ENCODE measurements at places on chromosomes 3 and 15.
A peak's percentile ranks its signal among the peaks of the same experiment; 100 is the strongest.

DNA sequence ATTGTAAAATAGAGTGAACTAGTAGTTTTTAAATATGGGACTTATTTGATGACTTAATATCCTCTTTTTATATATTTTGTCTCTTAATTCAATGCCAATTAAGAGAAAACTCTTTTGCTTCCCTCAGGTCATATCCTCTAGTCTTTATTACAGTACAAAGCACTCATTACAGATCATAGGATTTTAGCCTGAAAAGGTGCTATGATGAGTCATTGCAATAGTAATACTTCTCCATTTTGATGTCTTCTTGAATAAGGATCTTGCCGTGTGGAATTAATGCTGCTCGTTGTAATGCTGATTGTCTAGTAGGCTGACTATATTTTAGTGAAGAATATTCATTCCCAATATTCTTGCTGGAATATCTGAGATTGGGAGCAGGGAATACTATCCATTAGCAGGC, 612.2 kb upstream of the GOLIM4 start:
- no peak for DNase-seq

- DNase-seq, result no peak
These were observed 121.8 kb downstream of the CTNNB1 start for GRCh38 chr3:41320953-41321641.

DNA sequence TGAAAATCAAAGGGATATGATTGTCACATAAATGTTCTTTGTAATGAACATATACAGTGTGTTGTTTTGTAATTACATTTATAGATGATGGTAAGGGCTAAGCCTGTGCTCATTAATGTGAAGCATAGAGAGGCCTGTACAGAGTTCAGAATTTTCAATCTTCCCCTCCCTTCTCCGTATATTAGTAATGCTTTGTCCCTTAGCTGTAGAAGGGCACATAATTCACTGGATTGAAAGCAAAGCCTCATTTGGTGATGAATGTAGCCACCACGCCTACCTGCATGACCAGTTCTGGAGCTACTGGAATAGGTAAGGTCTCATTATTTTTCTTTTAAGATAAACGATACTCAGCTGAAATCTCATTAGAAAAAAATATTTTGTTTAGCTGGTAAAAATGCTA, 130.2 kb downstream of the CDIN1 start:
- no peak for DNase-seq

DNA sequence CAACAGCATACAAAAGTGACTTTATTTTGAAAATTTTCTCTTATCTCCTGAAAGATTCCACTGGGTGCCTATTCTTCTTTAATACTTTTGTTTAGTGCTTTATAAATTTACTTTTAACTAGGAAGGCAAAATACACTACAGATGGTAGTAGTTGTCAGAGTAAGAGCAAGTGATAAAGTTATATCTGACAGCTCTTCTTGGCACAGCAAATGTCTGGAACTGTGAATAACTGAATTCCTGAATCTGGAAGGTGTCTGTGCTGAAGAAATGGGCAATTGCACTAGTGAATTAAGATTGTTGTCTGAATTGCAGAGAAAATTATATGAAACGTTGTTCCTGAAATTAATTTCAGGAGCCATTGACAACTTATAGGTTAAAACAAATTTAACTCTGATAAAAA, 213.8 kb upstream of the CBLB start:
- DNase-seq, result no peak

DNA sequence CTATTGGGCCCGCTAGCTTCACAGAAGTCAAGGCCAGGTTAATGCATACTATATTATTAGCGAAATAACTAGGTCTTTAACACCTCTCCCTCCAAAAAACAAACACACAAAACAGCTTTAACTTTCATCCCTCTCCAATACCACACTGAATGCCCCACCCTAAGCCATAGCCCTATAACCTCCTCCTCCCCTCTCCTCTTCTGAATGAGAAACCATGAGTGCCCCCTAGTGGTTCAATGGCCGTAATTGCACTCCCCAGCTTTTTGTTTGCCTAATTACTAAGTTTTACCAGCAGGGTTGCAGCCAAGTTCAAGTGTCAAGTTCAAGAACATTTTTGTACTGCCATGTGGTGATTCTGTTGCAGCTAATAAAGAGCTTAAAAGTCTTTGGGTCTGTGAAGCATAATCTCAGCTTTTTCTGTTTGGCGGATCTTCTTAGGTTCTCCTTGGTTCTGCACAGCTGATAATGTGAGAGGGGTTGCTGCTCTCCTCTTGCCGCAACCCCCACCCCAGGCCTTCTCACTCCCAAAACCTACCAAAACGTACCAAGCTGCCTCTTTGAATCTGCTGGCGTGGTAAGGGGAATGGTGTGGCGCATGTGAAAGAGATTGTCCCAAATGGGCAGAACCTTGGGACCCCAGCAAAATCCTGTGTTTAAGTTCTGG, 57.9 kb downstream of the RPL22L1 start:
- DNase-seq, result peak; percentile 95

DNA sequence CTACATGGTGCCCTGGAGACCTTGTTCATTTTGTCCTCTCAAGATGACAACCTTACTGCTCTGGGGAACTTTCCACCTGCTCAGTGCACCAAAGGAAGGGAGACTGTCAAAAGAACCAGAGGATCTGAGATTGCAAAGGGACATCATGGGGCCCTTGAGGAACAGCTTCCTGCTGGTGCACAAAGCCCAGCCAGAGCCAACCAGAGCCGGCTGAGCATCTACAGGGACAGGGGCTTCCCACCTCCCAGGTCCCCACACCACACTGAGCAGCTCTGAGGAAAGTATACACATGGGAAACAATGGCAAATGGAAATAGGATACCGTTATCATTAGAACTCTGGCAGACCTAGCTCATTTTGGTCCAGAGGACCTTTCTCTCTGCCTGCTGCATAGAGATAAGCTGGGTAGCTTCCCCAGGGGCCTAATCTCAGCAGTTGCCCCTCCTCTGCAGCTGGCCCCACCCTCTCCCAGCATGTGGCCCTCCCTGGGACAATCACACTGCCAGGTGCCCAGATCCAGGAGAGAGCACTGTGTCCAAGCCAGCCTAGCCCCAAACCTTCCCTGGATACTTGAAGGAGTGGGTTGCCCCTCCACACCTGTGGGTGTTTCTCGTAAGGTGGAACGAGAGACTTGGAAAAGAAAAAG, 123.4 kb upstream of the PRR20G start:
- peak; percentile 85 for DNase-seq

GRCh38 chr15:37824717-37825382, 109.6 kb upstream of the TMCO5A start:
- DNase-seq, result peak; percentile 17

DNA sequence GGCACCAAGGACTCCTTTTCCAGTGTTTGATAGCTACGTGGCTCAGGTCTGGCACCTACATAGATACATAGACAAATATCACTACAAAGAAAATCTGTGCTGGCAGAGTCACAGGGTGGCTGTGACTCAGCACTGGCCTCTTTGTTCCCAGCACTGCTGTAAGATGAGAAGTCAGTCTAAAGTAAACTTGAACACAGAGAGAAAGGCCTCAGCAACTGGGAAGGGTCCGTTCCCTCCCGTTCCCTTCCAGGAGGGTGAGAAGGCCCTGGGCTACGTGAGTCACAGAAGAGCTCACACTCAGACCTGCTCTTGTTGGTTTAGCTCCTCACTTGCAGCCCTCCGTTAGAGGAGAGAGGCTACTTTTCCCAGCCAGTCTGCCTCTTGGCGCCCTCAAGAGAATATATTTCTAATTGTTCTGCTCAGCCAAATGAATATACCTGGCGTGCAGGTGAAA, 23.1 kb downstream of the ANXA2 start:
- no peak for DNase-seq

GRCh38 chr15:41554343-41554742, 4.7 kb upstream of the TYRO3 start:
- DNase-seq, result no peak

GRCh38 chr15:88610701-88611231, 10.4 kb upstream of the AEN start:
- no peak for DNase-seq

GRCh38 chr3:61449327-61450040, 111.9 kb upstream of the PTPRG start:
- DNase-seq, result no peak

DNA sequence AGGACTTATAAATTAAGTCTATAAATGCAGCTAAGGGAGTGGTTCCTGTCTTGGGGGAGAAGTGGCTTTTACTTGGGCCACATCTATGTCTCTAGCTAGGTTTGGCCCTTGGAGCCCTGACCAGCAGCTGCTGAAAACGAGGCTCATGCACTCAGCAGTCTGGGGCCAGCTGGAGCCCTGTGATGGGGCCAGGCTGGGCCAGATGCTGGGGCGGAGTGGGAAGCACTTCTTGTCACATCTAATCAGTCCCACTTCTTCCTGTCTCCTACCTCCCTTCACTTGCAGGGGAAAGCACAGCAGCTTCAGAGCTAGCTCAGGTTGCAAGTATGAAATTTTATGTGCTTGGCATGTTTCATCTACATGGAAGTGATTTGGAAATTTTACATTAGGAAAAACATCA, 209.9 kb upstream of the ROPN1 start:
- no peak for DNase-seq

DNA sequence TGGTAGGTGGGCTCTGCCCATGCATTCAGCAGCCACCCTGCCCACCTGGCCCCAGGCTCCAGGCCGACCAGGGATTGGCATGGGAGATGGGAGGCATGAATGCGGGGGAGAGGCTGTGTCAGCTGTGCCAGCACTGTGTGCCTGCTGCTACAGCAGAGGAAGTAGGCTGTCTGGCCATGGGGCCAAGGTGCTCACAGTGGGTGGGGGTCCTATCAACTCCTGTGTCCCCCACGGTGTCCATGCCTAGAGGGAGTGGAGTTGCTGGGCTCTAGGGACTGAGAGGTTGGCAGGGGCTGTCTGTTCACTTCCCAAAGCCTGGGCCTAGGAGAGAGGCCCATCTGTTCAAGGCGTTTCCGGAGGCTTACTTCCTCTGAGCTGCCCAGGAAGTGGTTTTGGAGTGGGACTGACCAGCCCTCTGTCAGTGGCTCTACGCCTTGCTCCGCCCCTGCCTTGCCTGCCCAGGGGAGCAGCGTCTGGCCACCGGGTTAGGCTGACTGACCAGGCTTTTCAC, 5.8 kb downstream of the PRKCD start:
- peak; percentile 44 for DNase-seq

GRCh38 chr15:74382004-74382816, 14.8 kb upstream of the CYP11A1 start:
- peak; percentile 88 for DNase-seq

DNA sequence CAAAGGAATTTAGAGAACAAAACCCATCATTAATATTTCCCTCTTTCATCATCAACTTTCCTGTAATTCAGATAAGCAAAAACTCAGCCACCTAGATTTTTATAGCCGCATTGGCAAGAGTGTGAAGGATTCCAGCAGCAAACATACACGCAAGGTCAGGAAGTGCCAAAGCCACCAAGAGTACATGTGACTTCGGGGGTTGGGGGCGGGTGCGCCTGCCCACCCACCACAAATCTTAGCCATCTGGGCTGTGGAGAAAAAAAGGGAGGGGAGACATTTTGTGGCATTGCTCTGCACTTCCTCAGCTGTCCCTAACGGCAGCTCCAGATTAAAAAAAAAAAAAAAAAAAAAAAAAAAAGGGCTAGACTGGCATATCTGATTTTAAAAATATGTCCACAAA, 148.4 kb downstream of the TNIK start:
- DNase-seq, result peak; percentile 32

DNA sequence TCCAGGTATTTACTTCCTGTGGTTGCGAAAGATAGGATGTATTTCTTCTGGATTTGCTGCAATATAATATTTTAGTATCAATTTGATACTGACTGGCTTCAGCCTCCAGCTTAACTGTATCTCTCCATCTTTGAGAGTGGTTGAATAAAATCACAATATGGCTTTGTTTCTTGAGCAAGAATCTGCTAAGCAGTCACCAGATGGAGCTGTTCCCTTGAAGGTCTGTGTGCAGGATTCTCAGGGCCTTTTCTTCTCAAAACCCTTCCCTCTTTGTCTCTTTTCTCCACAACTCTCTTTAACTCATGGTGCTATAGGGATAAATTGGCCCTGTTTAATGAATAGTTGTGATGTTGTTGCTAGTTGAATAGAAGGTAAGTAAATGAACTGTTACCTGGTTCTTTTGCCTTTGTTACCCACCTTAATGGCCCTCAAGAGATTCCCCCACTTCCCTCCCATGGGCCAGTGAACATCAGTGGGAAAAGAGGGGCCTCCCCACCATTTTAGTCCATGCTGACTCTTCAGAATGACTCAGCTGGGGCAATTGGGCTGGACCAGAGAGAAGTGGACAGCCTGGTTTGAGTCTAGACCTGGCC, 34.8 kb upstream of the RAB6B start:
- peak; percentile 68 for DNase-seq

DNA sequence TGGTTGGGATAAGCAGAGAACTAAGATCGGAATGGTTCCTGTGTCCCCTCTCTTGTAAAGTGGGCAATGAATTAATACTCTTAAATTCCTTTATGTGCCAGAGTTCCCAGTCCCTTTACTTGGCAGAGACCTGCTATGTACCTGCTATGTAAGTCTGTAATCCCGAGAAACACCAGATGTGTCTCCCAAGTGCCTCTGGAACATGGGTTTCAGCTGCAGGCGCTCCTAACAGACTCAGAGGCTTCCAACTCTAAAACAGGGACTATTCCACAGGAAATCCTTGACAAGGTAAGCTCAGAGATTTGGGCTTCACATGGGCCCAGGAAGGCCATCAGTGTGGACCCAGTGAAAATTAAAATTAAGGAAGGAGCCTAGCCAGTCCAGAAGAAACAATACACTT, 117.7 kb upstream of the PLCL2 start:
- DNase-seq, result no peak

GRCh38 chr3:5545719-5546118, 358.2 kb downstream of the EDEM1 start:
- no peak for DNase-seq

- DNase-seq, result no peak
These were observed 37.3 kb downstream of the DZIP1L start for GRCh38 chr3:138078096-138078495.

DNA sequence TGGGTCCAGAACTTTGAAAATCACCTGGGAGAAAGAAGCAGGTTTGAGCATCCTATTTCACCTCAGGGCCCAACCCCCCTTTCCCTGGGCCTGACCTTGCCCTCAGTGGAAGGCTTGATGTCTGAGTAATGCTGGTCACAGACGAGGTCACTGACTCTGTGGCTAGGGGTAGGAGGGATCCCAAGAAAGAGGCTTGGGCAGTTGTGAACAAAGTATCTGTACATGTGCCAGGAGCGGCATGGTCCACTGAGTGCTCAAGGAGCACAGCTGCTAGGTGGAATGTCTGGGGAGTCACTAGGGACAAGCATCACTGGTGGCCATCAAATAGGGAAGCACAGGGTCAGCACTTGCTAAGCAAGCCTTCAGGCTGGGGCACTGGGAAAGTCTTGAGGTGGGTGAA, 7.3 kb downstream of the CCDC71 start:
- DNase-seq, result no peak

- no peak for DNase-seq
These were observed 21.1 kb upstream of the RHO start for GRCh38 chr3:129507181-129507831.

GRCh38 chr3:133211449-133211848, 173.3 kb downstream of the TMEM108 start:
- DNase-seq, result peak; percentile 51

- DNase-seq, result no peak
These were observed 51.6 kb upstream of the TCF12 start for GRCh38 chr15:56866803-56867202.

GRCh38 chr3:16790432-16791400, 94.0 kb upstream of the PLCL2 start:
- DNase-seq, result no peak

GRCh38 chr3:185561958-185562357, 9.6 kb upstream of the LIPH start:
- peak; percentile 73 for DNase-seq

- DNase-seq, result peak; percentile 44
These were observed 4.4 kb upstream of the ATOSA start for GRCh38 chr15:52683580-52683979.

- no peak for DNase-seq
These were observed 132.4 kb upstream of the LPP start for GRCh38 chr3:188021502-188022040.

- DNase-seq, result no peak
These were observed 176.7 kb upstream of the CADPS start for GRCh38 chr3:63051920-63052319.

Data from hematopoietic multipotent progenitor cell treated with erythropoietin and hydrocortisone succinate and interleukin-3 and kit ligand, for 8 days (in vitro differentiated cells).